ENCODE measurements at places on chromosomes 12 and 14.

DNA sequence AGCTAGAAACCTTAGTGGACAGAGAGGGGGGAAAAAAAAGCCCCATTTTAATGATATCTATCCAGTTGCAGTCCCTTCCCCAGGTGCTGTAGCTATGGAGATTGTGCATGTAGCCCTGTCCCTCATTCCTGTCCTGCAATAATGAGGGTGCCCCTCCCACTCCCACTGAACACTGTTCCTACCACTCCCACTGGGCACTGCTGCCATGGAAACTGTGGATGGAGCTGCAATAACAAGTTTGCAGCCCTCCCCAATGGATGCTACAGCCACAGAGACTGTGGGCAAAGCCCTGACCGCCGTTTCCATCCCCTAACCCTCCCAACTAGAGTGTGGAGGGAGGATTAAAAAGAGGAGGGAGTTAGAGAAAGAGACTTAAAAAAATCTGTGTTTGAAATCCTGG, 238.3 kb downstream of the FUT8 start:
- no peak for DNase-seq

DNA sequence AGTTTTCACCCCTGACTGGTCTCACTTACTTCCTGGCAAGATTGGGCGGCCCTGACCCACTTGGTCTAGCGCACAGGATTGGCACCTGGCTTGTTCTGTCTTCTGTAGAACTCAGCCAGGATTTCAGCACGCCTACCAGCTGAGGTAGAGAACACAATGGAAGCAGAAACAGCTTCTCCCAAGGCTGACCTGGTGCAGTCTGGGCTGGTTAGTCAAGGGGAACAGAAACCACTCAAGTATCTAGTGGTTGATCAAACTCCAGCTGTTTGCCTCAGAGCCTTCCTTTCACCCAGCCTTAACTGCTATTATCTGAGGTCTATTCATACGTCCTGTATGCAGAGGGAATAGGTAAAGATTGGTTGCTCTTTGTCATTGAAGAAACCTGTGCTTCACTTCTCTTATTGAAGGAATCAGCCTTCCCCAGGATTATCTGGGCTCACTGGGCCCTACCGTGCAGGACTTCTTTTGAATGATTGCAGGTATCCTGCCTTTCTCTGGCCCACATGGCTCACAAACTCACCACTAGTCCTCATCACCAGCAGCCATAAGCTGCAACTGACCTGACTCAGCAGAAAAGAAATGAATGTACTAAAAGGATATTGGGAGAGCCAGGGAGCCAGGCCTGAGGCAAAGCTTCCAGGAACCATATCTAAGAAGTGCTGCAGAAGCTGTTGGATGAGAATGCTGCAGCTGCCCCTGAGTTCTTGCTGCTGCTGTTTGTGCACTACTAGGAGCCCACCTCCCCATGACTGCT, 2.5 kb upstream of the PLEKHD1 start:
- no peak for DNase-seq

GRCh38 chr12:111314953-111315539, 53.8 kb downstream of the PHETA1 start:
- no peak for DNase-seq

- DNase-seq, result no peak
These were observed 388.8 kb upstream of the USP15 start for GRCh38 chr12:61871485-61871810.

DNA sequence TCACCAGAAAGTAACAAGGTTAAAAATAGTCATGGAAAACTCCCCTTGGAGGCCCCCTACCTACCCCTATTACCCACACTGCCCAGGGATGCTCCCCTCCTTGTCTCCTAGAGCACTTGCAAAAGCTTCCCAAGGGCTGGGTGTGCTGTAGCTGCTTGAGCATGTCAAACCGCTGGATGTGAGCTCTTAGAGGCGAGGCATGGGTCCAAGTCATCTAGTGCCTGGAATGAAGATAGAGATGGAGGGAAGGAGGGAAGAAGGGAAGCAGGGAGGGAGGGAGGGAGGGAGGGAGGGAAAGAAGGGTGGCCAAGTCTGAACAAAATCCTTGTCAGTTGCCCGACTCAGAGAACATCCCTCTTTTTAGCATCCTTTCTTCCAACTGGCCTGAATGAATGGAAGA, 43.1 kb downstream of the LTBP2 start:
- no peak for DNase-seq
